Inflammatory macrophage (primary cell): ENCODE measurements at places on chromosomes 1 and 21.
A peak's percentile ranks its signal among the peaks of the same experiment; 100 is the strongest.

- peak; percentile 62 for DNase-seq
Measured at GRCh38 chr1:39958403-39959200, 3.7 kb downstream of the MFSD2A start.

GRCh38 chr1:189103956-189104355 is 1373.7 kb downstream of the BRINP3 start:
- DNase-seq: no peak

DNA sequence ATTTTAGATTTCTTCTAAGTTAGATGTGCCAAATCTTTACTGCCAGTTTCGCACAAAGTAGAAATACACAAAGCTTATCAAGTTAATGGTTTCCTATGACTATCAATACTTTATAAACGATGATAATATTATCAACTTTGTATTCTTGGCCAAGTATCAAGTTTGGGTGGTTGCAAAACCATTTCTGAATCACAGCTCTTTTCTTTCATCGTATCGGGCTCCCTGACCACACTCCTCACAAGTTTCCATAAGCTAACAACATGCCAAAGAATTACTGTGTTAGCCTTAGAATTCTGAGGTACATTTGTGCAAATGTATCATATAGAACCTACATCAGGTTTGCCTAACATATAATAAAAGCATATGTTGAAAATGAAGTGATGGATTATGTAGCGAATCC is 311.0 kb downstream of the KCTD3 start:
- no peak for DNase-seq

GRCh38 chr1:222023025-222023424 is 281.1 kb upstream of the DUSP10 start:
- DNase-seq: no peak

GRCh38 chr1:24965571-24965930 is 35.5 kb upstream of the RUNX3 start:
- no peak for DNase-seq

- peak; percentile 11 for DNase-seq
Measured at GRCh38 chr1:41135196-41135947, 106.7 kb downstream of the SCMH1 start.

DNA sequence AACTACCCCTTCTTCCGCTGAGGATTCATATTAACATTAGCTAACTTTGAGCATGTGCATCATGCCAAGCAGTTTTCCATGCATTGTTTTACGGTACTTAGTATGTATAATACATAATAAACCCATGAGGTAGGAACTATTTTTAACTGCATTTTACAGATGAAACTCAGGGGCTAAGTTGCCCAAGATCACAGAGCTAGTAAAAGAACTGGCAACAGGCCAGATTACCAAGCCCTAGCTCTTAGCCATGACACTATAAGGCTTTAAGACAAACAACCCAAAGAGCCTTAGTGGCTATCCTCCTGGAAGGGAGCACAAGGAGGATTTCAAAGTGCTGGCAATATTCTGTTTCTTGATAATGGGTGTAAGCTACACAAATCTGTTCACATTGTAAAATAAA is 6.1 kb downstream of the AK2 start:
- peak; percentile 50 for DNase-seq

- DNase-seq: no peak
Measured at GRCh38 chr1:228794173-228794572, 58.9 kb downstream of the RHOU start.

DNA sequence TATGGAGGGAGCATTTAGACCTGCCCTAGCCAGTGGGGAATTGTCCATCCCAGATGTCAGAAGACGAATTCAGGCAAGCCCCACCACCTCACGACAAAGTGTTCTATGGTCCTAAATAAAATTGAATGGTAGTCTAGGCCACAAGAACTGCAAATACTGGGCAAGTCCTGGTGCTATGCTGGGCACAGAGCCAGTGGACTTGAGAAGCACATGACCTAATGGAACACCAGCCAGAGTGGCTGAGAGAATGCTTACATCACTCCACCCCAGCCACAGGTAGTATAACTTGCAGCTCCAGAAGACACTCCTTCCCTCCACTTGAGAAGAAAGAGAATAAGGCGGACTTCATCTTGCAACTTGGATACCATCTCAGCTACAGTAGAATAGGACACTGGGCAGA is 567.3 kb upstream of the CXADR start:
- no peak for DNase-seq

DNA sequence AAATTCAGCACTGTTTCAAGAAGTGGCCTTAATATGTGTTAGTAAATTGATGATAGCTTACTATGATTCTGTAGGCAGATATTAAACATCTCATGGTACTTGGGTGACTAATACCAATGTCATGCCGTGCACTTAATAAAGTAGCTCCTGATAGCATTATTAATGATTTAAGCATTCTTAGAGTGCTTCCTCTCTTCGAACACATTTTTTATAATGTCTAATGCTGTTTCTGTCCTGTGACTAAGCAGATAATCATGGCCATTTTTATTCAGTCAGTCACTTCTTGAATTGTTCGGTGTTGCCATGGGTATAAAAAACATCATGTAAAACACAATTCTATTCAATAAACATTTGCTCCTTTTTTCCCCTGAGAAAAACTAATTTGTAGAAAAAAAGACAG is 804.6 kb upstream of the ADGRL4 start:
- no peak for DNase-seq

DNA sequence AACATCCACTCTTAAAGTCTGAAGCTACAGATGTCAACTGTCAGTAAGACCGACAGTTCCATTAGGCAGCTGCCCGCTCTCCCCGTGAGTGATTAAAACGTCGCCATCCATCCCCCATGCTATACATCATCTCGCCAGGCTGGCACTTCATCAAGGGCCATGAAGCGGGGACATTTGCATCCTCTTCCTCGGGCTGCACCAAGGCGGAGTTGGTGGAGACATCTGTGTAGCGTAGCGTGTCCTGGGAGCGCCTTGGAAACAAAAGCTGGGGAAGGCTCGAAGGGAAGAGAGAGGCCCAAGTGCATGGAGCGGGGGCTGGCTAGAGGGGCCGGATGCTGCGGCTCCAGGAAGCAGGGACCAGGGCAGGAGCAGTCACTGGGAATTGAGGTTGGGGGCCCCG is 250.1 kb downstream of the KAZN start:
- no peak for DNase-seq
